ENCODE measurements at places on chromosomes 7 and 10.

- no peaks in the 10 kb centered on the region for H3K27me3 ChIP-seq
- H3K36me3 ChIP-seq: no peaks in the 10 kb centered on the region
- no peak overlapping the region for H3K27ac ChIP-seq
- no peak overlapping the region for H3K4me3 ChIP-seq
- H3K4me1 ChIP-seq: no peaks in the 10 kb centered on the region
- DNase-seq: no peak
Observed at GRCh38 chr7:15131661-15132060, 229.1 kb upstream of the DGKB start.

GRCh38 chr7:45211066-45211465 lies 53.5 kb downstream of the RAMP3 start:
- H3K36me3 ChIP-seq: no peaks in the 10 kb centered on the region
- DNase-seq: no peak
- H3K27me3 ChIP-seq: peaks cover 4% of the 10 kb centered on the region
- no peak overlapping the region for H3K4me3 ChIP-seq

DNA sequence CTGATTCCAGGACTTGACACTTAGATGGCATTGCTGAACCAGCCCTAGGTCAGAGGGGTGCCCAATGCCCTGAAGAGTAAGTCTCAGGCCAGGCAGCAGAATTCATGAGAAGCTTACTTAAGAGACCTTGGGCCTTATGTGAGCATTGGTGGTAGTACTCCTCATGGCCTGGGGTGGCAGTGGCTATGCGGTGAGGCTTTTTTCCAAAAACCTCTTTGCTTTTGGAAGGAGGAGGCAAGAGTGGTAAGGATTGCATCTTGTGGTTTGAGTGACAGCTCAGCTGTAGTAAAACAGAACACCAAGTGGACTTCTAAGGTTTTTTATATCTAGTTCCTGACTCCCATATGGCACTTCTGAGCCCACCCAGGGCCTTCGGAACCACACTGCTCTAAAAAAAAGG lies 459.0 kb upstream of the STEAP1 start:
- no peak overlapping the region for H3K4me3 ChIP-seq
- no peaks in the 10 kb centered on the region for H3K27me3 ChIP-seq
- no peaks in the 10 kb centered on the region for H3K36me3 ChIP-seq
- DNase-seq: no peak
- no peaks in the 10 kb centered on the region for H3K4me1 ChIP-seq
- H3K27ac ChIP-seq: no peak overlapping the region

GRCh38 chr7:34227525-34227924 lies 322.2 kb downstream of the BMPER start:
- H3K4me3 ChIP-seq: no peak overlapping the region
- DNase-seq: no peak
- H3K27ac ChIP-seq: no peak overlapping the region

- no peak overlapping the region for H3K27ac ChIP-seq
- H3K27me3 ChIP-seq: no peaks in the 10 kb centered on the region
- no peaks in the 10 kb centered on the region for H3K4me1 ChIP-seq
- no peak for DNase-seq
Observed at GRCh38 chr7:69399401-69399800, 198.9 kb upstream of the AUTS2 start.

GRCh38 chr7:111261496-111261895 lies 170.6 kb downstream of the LRRN3 start:
- H3K36me3 ChIP-seq: no peaks in the 10 kb centered on the region
- H3K27me3 ChIP-seq: no peaks in the 10 kb centered on the region
- no peaks in the 10 kb centered on the region for H3K4me1 ChIP-seq
- no peak overlapping the region for H3K4me3 ChIP-seq

DNA sequence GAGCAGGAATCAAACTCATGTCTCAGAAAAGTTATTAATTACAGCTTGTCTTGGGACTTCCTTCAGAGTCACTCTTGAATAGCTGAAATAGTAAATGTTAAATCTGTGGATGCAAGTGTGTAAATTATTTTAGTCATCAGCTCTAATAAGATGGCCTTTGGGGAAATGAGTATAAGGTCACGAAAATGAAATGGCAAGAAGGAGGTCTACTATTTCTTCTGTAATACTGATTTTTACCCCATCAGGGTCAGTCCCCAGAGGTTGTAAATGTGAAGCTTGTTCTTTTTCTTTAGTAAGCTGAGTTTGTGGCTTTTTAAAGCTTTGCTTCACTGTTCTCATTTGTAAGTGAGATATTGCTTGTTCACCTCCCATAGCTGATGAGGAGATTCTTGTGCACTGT lies 63.9 kb downstream of the GBF1 start:
- no peak overlapping the region for H3K4me3 ChIP-seq
- peaks cover 3% of the 10 kb centered on the region for H3K4me1 ChIP-seq
- H3K27me3 ChIP-seq: no peaks in the 10 kb centered on the region
- DNase-seq: no peak

DNA sequence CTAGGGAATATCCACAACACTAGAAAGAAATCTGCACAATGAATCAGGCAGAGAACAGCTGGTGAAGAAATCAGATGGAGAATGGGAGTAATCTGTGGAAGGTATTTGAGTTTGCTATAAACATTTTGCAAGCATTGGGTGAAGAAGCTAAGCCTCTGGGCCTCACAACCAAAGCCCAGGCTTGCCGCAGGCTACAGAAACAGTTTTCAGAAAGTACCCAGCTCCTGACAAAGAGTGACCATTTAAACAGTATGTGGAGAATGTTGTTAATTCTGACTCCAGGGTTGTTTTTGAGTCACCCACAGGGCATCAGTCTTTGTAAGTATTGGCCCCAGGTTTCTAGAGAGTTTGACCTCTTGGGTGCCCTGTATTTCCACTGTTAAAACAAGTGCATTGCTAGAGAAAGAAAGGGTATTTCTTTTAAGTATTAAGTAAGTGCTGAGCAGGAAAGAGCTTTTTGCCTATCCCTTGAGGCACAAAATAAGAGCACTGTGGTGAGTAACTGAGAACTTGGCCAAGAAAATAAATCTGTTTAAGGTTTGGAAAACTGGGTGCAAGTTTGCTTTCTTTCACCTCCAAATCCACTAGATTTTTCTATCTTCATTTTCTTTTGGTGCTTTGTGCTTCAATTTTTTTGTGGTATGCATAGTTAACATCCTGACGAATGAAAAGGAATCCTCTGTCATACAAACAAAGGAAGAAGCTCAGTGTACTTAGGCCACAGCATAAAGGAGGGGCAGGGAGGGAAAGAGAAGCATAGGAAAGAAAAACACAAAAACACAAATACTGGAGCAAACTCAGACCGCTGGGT lies 691.8 kb downstream of the SUGCT start:
- peak overlapping the region; percentile 62 for H3K27ac ChIP-seq
- DNase-seq: no peak
- H3K36me3 ChIP-seq: no peaks in the 10 kb centered on the region
- no peaks in the 10 kb centered on the region for H3K27me3 ChIP-seq
- H3K4me1 ChIP-seq: peaks cover 8% of the 10 kb centered on the region
- no peak overlapping the region for H3K4me3 ChIP-seq

DNA sequence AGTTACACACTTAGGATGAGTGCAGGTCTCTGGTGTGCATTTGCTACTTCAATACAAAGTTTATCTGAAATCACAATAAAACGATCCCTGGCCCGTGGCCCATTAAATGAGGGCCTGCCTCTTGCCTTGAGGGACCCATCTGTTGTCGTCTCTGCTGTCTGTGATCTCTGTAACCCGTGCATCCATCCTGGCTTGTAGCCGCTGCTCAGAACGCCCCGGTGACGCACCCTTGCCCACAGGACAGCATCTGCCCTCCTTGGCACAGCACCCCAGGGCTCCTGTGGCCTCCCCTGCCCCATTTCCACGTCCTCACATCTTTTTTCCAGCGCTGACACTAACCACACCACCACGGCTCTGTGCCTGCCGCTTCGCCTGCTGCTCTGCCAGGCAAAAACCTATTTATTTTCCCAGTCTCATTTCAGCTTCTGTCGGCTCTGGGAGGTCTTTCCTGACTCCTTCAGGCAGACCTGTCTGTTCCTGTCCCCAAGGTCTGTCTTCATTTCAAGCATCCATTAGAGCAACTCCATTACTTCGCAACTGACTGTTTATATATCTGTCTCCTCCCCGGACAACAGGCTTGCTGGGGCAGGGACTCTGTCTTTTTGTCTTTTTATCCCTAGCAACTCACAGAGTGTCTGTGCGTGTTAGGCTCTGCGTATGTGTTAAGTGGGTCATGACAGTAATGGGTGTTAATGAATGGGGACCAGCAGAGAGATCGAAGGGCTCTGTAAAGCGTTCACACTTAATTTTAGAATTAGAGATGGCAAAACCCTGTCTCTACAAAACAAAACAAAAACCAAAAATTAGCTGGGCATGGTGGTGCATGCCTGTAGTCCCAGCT lies 16.4 kb downstream of the CARD11 start:
- no peaks in the 10 kb centered on the region for H3K36me3 ChIP-seq
- no peaks in the 10 kb centered on the region for H3K4me1 ChIP-seq
- no peaks in the 10 kb centered on the region for H3K27me3 ChIP-seq
- peak; percentile 2 for DNase-seq
- H3K4me3 ChIP-seq: no peak overlapping the region
- H3K27ac ChIP-seq: no peak overlapping the region

- H3K36me3 ChIP-seq: no peaks in the 10 kb centered on the region
- peak; percentile 51 for DNase-seq
- no peak overlapping the region for H3K4me3 ChIP-seq
- H3K27ac ChIP-seq: peak overlapping the region; percentile 98
- peaks cover 10% of the 10 kb centered on the region for H3K4me1 ChIP-seq
Observed at GRCh38 chr10:102627736-102628293, 16.5 kb upstream of the TRIM8 start.

GRCh38 chr10:48784031-48784430 lies 99.4 kb downstream of the WDFY4 start:
- H3K36me3 ChIP-seq: no peaks in the 10 kb centered on the region
- no peak for DNase-seq
- H3K4me1 ChIP-seq: no peaks in the 10 kb centered on the region
- no peak overlapping the region for H3K4me3 ChIP-seq
- H3K27me3 ChIP-seq: no peaks in the 10 kb centered on the region

DNA sequence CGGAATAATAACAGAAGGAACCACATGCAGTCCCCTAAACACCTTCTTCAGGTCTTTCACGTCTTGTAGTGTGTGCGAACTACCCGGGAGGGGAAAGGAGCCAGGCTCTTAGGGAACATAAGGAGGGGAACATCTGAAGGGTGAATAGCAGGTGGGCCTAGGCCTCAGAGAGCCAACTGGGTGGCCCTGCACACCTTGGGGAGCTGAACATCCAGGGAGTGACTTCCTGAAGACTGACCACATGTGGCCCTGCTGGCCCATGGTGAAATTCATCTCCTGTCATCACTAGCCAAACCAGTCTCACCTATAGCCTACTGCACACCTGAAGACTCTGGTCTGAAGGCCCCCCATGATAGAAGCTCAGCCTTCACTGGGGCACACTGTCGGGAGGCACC lies 5.6 kb downstream of the CALML3 start:
- H3K4me3 ChIP-seq: no peak overlapping the region
- no peak overlapping the region for H3K27ac ChIP-seq
- DNase-seq: no peak
- no peaks in the 10 kb centered on the region for H3K36me3 ChIP-seq
- H3K4me1 ChIP-seq: peaks cover 4% of the 10 kb centered on the region

- H3K4me3 ChIP-seq: no peak overlapping the region
- H3K27me3 ChIP-seq: no peaks in the 10 kb centered on the region
- H3K27ac ChIP-seq: peak overlapping the region; percentile 2
- H3K4me1 ChIP-seq: peaks cover 9% of the 10 kb centered on the region
- peak; percentile 48 for DNase-seq
Observed at GRCh38 chr10:79286318-79286951, 60.8 kb upstream of the PPIF start.

GRCh38 chr7:49294611-49295010 lies 370.3 kb downstream of the CDC14C start:
- H3K27ac ChIP-seq: no peak overlapping the region
- no peaks in the 10 kb centered on the region for H3K36me3 ChIP-seq
- DNase-seq: no peak
- H3K4me3 ChIP-seq: no peak overlapping the region
- H3K27me3 ChIP-seq: no peaks in the 10 kb centered on the region
- no peaks in the 10 kb centered on the region for H3K4me1 ChIP-seq

GRCh38 chr7:29284696-29285443 lies 90.3 kb downstream of the CHN2 start:
- H3K36me3 ChIP-seq: no peaks in the 10 kb centered on the region
- no peak overlapping the region for H3K27ac ChIP-seq
- no peaks in the 10 kb centered on the region for H3K27me3 ChIP-seq

DNA sequence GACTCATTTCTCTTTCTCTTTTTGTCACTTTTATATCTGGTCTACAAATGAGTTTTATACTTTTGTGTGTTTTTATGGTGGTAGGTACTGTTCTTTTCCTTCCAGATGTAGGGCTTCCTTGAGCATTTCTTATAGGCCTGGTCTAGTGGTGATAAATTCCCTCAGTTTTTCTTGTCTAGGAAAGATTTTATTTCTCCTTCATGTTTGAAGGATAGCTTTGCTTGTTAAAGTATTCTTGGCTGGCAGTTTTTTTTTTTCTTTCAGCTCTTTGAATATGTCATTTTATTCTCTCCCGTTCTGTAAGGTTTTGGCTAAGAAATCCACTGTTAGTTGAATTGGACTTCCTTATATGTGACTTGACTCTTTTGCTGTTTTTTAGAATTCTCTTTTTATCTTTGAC lies 292.7 kb downstream of the RPS24 start:
- H3K4me1 ChIP-seq: no peaks in the 10 kb centered on the region
- no peak overlapping the region for H3K4me3 ChIP-seq
- H3K27ac ChIP-seq: no peak overlapping the region
